NCI-H446 treated with DMSO at 0.1 percent for 48 hours (cell line): ENCODE measurements at places on chromosomes 2 and 18.

DNA sequence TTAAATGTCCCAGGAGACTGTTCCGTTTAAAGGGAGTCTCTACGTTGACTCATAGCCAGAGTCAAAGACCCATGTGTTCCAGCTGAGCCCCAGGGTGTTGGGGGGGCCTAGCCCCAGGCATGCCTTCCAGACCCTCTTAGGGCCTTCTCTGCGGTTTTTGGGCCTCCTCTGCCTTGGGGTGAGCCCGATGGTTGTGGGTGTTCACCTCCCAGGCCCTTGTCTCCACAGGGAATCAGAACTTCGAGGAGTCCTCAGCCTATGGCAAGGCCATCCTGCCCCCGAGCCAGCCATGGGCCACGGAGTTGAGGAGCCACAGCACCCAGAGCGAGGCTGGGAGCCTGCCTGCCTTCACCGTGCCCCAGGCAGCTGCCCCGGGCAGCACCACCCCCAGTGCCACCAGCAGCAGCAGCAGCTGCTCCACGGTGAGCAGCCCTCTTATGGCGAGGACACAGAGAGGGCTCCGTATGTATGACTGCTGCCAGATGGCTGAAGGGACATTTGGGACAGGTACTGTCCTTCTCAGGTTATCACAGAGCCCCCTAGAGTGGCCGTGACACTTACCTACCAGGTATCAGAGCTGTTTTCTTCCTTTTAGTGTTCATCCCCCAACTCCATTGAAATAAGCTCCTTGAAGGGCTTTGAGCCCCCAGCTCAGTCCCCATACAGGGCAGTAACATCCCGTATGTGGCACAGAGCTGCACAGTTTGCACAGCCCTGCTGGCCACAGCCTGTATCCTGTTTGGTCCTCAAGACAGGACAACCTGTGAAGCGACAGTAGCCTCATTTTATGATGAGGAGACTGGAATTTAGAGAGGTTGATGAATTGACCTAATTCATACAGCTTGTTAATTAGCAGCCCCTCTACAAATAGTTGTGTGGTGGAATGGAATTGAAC, 80.7 kb downstream of the EPAS1 start:
- no peak for DNase-seq

DNA sequence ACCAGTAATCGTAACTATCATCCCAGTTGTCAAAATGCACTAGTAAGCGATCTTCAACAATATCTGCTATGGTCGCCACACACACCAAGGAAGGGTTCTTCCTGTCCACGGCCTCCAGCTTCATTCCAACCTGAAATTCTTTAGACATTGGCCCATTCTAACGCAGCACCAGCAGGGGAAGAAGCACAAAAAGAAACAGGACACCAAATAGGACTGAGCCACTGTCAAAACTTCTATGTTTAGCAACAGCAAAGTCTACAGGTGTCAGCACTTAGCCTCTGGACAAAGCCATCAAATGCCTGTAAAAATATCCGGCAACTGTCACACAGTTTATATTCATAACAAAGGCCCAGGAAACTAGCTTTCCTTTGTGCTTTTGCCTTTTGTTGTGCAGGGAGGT, 175.0 kb downstream of the L3MBTL4 start:
- no peak for DNase-seq

GRCh38 chr2:163878718-163879117, 142.9 kb upstream of the FIGN start:
- DNase-seq = no peak

GRCh38 chr2:108929807-108930425, 59.1 kb downstream of the EDAR start:
- no peak for DNase-seq
